ENCODE measurements at places on chromosomes 4 and X.

DNA sequence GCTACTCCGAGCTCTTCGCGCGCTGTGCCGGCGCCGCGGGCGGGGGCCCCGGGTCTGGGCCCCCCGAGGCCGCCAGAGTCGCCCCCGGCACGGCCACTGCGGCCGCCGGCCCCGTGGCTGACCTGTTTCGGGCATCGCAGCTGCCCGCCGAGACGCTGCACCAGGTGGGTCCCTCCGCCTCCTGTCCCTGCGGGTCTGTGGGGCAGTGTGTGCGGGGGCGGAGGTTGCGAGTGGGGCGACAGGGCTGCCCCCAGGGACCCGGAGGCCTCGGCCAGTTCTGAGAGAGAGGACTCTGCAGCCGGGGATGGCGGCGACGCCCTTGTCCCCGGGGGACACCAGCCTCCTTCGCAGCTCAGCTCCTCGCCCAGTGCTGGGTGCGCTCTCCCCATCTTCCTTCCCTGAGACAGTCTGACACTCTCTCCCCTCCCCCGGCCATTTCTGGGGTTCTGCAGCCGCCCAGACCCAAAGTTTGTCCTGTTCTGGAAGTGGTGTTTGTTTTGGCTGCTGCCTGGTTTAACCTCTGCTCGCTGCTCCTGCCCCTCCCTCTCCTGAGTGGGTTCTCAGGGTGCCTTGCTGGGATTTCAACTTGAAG, 609 bp downstream of the REPS2 start:
- DNase-seq: no peak

- peak; percentile 31 for DNase-seq
These were observed 11.3 kb downstream of the APBB2 start for GRCh38 chr4:41202820-41203568.

- no peak for DNase-seq
These were observed 37.6 kb downstream of the EFHC2 start for GRCh38 chrX:44305921-44306320.

DNA sequence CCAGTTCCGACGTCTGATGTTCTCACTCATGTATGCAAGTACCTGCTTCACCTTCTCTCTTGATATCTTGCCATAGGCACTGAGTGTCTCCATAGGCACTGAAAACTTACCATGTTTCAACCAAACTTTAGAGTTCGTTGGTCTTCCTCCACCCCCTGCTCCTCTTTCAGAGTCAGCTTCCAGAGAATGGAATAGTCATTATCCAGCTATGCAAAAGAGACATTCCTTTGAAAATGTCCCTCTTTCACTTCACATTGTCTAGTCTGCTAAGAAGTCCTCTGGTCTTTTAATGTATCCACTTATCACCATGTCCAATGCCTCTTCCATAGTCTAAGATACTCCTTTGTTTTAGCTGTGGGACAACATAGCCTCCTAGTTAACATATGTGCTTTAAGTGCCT, 566.0 kb upstream of the TENM3 start:
- peak; percentile 44 for DNase-seq

DNA sequence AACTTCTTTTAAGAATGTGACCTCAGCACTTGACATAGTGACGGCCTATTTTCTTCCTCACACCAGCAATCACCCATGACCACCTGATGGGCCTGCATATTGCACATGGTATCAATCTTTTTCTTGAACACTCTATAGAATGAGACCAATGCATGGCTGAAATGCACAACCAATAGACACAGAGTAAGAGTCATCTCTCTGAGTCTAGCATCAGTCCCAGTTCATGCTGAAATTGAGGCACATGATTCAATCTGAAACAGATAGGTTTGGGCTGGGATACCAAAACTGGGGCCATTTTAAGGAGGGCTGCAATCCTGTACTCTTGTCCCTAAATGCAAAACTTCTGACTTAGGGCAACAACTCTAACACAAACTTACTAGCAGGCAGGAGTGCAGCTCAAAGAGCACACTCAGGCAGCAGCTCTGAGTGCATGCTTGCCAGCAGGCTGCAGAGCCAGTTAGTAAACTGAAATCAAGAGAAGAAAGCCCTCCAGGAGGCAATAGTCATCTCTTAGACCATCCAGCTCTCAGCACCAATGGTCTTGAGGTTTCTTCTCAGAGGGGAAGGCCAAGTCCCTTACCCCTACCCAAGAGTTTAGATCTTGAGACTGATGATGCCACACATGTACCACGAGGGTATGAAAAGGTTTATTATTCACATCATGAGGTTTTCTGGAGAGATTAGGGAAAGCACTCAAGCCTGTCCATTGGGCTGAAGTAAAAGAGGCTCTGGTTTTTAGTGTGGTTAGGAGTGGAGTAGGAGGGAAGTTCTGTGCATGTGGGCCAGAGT, 24.7 kb upstream of the GPR101 start:
- no peak for DNase-seq

- DNase-seq: no peak
These were observed 44.3 kb downstream of the CASP6 start for GRCh38 chr4:109658871-109659410.

- DNase-seq: no peak
These were observed 72.8 kb upstream of the MTNR1A start for GRCh38 chr4:186628058-186628711.

DNA sequence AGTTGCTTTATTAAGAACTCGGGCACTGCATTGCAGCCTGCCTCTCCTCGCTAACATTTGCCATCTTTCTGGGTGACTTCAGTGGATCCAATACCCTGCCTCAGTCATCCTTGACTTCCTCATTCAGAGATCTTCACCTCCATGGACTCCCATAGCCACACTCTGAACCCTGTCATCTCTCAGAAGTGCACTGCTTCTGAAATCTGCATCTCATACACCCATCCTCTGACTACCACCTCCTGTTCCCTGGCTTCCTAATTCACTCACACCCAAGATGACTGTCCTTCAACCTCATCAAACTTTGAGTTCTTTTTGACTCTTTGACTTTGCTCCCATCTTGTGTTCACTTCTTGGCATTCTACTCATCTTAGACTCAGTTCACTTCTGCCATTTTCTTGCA, 25.3 kb upstream of the CYBB start:
- DNase-seq: no peak

- no peak for DNase-seq
These were observed 236.9 kb downstream of the SHOX start for GRCh38 chrX:867502-867901.

- no peak for DNase-seq
These were observed 90.7 kb downstream of the RTL9 start for GRCh38 chrX:110449312-110449711.

DNA sequence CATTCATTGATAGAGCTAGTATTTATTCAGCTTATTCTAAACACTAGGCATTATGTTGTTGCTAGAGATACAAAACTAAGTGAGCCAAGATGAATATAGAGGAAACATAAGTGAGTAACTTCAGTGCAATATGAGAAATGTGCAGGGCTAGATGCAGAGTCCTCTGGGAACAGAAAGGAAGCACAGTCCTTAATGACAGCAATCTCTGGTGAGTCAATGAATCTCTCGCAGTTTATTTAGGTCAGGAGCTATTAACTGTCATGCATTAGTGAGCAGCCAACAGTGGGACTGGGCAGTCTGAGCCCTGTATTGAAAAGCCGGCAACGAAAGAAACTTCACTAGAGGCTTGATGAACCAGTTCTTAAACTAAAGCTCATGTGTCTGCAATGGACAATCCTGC, 598.1 kb upstream of the MAGEB2 start:
- DNase-seq: peak; percentile 11

Measured in AG10803 (cell line).